OCI-M1 (cell line): ENCODE measurements at places on chromosomes 6 and 20.

DNA sequence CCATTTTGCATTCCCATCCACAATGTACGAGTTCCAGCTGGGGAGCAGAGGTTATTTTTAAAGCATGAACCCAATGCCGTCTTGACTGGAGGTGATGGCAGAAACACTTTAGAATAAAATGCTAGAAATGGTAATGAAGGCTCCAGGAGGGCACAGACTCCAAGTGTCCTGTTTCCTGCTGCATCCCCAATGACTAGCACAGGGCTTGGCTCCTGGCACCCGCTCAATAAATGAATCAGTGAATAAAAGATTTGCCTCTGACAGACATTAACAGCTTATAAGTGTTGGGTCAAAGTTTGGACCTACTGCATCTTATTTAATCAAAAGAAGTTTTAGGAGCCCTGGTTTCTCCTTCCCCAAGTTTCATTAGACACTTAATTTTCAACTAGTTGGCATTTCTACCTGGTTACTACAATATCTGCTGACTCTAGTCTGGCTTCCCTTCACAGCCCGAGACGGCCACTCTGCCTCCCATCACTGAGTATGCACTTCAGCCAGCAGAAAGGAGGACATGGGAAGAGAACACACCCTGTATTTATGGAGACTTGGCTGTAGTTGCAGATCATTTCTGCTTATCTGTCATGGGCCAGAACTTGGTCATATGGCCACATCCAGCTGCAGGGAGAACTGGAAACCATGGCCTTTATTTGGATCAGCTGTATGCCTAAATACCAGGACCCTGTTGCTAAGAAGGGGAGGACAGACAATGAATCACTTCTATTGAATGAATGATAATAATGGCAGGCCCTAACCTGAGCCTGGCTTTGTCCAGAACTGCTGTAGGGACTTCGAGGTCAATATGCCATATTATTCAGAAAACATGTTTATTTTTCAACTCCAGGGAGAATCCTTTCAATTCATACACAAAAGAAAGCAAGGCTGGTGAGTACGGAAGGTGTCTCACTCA lies 63.1 kb downstream of the TTI1 start:
- no peak for DNase-seq

DNA sequence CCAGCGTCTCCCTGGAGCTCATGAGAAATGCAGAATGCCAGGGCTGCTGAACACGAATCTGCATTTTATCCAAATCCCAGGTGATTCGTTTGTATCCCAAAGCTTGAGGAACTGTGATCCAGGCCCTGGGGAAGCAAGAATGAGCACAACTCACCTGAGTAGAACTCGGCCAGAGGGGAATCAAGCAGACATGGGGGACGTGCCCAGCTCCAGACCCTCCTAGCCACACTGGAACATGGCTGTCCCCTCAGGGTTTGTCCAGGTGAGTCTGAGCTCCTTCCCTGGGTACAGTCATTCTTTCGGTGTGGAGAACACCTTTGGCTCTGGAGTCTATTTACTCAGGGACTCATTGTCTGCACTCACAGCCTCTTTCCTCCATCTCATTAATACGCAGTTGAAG lies 13.3 kb downstream of the NKX2-2 start:
- no peak for DNase-seq

DNA sequence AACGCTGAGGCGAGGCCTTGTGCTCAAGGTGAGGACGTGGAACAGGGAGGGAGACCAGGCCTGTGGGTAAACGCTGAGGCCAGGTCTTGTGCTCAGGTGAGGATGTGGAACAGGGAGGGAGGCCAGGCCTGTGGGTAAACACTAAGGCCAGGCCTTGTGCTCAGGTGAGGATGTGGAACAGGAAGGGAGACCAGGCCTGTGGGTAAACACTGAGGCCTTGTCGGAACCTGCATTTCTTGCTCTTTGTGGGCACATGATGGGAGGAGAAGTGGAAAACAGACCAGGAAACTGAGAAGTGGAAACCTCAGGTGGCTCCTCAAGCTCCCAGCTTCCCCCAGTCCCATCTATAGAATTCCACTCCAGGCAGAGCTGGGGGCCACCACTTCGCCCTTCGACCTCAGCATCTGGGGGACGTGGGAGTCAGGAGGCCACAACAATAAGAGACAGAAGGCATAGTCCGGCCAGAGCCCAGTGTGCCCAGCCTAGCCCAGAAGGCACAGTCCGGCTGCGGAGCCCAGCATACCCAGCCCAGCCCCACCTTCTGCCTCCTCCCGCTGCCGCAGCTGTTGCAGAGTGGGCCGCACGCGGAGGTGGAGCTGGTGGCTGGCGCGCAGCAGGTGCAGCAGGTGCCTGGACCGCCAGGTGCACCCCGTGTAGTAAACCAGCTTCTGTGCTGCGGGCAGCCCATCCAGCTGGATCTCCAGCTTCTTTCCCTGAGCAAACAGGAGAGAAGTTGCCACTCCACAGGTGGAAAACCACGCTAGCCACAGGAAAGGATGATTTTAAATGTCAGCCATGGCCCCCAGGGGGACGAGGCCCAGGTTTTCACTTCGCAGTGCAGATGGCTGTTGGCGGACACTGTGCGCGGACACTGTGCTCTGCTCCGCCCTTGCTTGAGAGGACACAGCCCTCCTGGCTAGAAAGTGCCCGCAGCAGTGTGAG lies 17.5 kb downstream of the FRMD1 start:
- DNase-seq, result no peak

GRCh38 chr6:87154641-87154992 lies 748 bp upstream of the ZNF292 start:
- DNase-seq, result no peak

GRCh38 chr6:44826025-44826676 lies 438.6 kb downstream of the CDC5L start:
- DNase-seq, result no peak

- no peak for DNase-seq
Observed at GRCh38 chr20:7571521-7572055, 368.7 kb downstream of the HAO1 start.

GRCh38 chr6:52377538-52378221 lies 15.7 kb downstream of the PAQR8 start:
- DNase-seq, result peak; percentile 67

DNA sequence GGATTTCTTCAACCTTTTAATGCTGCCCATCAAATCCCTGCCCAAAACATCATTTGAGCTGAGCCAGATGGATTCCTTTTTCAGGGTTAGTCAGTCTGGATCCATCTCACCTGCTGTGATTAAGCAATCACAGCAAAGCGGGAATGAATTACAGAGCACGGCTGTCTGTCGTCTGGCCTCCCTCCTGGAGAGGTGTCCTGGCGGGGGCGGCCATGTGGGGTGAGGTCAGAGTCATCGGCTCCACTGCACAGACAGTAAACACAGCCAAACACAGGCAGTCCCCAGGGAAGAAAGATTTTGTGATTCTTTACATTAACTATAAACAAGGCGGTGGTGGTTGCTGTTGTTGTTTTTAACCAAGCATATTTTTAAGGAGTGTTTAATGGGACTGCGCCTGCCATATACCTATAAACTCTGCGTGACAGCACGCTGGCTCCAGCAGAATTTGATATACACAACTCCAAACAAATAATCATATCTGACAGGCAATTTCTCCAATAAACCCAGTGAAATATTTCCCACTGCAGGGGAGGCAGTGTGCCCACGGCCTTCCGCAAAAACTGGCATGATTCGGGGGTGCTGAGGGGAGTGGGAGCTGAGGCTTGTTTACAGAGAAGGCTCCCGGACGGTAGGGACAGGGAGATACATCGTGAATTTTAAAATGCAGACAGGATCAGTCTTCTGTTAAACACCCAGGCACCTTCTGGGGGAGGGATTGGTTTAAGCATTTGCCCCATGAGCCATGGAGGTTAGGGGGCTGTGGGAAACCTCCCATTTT lies 232.0 kb upstream of the PMEPA1 start:
- no peak for DNase-seq

DNA sequence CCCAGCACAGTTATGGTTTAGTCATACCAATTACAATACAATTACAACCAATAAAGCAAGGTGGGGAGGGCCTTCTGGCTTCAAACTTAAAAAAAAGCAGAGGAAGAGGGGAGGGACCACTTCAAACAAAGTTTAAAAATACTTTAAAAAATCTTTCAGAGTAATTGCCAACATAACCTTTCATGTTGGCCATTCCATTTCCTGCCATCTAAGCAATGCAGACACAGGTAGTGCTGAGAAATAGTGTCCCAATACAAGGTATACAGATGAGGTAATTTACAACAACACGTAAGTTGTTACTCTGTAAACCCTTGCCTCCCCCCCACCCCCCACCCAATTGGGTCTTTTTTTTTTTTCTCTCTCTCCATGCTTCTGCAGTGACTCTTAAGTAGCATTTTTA lies 18.8 kb upstream of the TBC1D20 start:
- DNase-seq, result no peak

DNA sequence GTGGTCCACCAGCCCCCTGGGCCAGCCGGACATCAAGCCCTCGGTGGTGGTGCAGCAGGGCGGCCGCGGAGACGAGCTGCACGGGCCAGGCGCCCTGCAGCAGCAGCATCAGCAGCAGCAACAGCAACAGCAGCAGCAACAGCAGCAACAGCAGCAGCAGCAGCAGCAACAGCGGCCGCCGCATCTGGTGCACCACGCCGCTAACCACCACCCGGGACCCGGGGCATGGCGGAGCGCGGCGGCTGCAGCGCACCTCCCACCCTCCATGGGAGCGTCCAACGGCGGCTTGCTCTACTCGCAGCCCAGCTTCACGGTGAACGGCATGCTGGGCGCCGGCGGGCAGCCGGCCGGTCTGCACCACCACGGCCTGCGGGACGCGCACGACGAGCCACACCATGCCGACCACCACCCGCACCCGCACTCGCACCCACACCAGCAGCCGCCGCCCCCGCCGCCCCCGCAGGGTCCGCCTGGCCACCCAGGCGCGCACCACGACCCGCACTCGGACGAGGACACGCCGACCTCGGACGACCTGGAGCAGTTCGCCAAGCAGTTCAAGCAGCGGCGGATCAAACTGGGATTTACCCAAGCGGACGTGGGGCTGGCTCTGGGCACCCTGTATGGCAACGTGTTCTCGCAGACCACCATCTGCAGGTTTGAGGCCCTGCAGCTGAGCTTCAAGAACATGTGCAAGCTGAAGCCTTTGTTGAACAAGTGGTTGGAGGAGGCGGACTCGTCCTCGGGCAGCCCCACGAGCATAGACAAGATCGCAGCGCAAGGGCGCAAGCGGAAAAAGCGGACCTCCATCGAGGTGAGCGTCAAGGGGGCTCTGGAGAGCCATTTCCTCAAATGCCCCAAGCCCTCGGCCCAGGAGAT lies 1.0 kb downstream of the POU3F2 start:
- peak; percentile 39 for DNase-seq

- no peak for DNase-seq
Observed at GRCh38 chr6:74115674-74116073, 419.7 kb downstream of the CD109 start.

GRCh38 chr6:127956260-127956888 lies 55.5 kb upstream of the THEMIS start:
- DNase-seq, result no peak

DNA sequence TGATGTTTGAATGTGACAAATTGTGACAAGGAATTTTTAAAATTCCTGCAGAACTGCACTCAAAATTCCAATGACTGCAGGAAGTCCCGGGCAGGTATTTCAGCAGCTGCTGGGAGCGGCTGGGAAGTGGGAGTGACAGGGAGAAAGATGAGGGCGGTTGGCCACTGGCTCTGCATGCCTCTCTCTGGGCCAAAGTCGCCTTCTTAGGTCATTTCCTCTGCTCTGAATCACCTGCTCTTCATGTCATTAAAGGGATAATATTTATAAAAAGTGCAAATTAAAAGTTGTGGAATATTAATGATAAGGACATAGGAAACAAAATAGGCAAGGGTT lies 43.9 kb downstream of the RAMACL start:
- no peak for DNase-seq

- no peak for DNase-seq
Observed at GRCh38 chr6:9745966-9746365, 668.9 kb downstream of the TFAP2A start.

DNA sequence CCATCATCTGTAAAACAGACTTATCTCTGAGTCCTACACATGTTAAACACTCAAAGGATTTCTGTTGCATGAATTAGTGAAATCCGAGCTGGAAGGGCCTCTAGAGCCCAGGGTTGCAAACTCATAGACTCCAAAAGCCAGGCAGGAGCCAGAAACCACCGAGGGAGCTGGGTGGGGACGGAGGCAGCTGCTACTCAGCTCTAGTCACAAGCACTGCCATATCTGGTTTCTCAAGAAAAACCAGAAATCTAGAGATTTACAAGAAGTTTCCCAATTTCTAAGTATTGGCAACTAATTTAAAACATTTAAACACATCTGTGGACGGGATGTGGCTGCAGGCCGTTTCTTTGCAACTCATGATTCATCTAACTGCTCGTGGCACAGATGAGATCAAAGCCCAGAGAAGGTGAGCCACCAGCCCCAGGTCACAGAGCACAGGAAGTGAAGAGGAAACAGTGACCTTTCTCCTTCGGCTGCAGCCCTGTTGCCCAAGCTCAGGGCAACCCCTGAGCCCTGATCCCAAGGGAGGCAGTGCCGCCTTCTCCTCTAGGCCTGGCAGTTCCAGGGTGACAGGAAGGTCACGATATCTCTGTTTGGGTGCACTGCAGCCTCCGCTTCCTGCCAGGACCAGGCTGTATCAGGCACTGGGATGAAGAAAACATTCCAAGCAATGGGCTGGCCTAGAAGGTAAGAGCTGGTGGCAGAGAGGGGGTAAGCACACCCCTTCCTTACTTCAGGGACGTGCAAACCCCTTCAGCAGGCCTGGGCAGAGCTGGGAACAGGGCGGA lies 26.4 kb upstream of the PTGIS start:
- DNase-seq, result peak; percentile 73

DNA sequence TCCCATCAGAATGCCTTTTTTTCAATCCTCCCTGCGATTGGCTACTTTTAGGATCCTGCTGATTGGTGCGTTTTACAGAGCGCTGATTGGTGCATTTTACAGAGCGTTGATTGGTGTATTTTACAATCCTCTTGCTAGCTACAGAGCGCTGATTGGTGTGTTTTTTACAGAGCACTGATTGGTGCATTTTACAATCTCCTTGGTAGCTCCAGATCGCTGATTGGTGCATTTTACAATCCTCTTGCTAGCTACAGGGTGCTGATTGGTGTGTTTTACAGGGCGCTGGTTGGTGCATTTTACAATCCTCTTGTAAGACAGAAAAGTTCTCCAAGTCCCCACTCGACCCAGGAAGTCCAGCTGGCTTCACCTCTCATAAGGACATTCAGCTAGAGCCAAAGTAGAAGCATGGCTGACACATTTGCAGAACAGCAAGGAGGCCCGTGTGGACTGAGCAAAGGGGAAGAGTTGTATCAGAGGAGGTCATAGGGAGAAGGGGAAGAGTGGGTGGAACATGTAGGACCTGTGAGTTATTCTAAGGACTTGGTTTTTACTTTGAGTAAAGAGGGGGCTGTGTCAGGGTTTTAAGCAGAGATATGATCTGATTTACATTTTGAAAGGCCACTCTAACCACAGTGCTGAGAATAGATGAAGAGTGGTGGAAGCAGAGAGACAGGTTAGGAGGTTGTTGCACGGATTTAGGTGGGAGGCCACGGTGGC lies 2.6 kb downstream of the ALDH5A1 start:
- no peak for DNase-seq

DNA sequence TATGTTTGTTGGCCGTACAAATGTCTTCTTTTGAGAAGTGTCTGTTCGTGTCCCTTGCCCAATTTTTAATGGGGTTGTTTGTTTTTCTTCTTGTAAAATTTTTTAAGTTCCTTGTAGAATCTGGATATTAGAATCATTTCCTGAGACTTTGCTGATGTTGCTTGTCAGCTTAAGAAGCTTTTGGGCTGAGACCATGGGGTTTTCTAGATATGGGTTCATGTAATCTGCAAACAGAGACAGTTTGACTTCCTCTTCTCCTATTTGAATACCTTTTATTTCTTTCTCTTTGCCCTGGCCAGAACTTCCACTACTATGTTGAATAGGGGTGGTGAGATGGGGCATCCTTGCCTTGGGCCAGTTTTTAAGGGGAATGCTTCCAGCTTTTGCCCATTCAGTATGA lies 82.6 kb downstream of the SLC24A3 start:
- peak; percentile 58 for DNase-seq
